ENCODE measurements at places on chromosomes 13 and 19.

DNA sequence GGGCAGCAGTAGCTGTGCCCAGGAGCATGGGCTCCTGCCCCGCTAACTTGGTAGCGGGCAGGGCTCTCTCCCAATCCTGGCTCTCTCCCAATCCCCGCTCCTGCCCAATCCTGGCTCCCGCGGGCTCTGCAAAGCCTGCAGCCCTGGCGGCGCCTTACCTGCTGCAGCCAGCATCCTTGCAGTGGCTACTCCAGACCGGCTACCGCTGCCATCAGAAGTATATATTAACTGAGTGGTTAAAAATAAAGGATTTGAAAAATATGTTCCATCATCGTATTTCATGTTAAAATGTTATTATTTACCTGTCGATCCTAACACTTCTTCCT, 698.2 kb downstream of the SLITRK1 start:
- DNase-seq, result no peak

GRCh38 chr19:54162241-54162805, 2.8 kb upstream of the LENG1 start:
- peak; percentile 78 for DNase-seq

GRCh38 chr13:39451860-39452301, 151.1 kb downstream of the LHFPL6 start:
- no peak for DNase-seq

DNA sequence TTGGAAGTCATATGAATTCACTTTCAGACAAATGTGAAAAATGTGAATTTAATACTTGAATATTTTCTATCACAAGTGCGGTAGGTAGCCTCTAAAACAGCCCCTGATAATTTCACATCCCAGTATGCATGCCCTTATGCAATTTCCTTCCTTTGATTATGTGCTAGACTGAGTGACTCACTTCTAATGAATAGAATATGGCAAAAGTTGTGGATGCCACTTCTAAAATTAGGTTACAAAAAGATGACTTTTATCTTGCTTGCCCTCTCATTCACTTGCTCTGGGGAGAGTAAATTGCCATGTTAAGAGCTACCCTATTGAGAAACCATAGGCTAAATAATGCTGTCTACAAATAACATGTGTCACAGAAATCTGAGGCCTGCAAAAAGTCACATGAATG, 402.5 kb upstream of the PCDH9 start:
- no peak for DNase-seq

- DNase-seq, result no peak
Measured at GRCh38 chr13:51681037-51681678, 96.9 kb downstream of the WDFY2 start.

Data from stimulated activated CD4-positive, alpha-beta T cell treated with anti-CD3 and anti-CD28 coated beads, Interleukin-12 subunit alpha, Interleukin-12 subunit beta, amount 100 ng/mL, for 24 hours (primary cell).